A549 treated with Mapracorat at 1 μM for 4 hours (cell line): ENCODE measurements at places on chromosomes 3 and 15. TPM values are rescaled to one million over a fixed set of nuclear protein-coding genes. Genes with fewer than 3 reads are reported as not detected.

Gene GOLGA8B
- total RNA-seq, result 14.3 to 23.6 TPM (median 17.6 TPM) in 5 replicates

Gene SLC9C1
- total RNA-seq, result not detected in 5 replicates

Gene ENTPD3
- total RNA-seq, result 0.05 TPM in 1 of 5 replicates, not detected in the others

Gene CEP152
- total RNA-seq, result 3.2 to 4.7 TPM (median 3.4 TPM) in 5 replicates

Gene NRROS
- not detected in 5 replicates for total RNA-seq

Gene GP9
- not detected in 5 replicates for total RNA-seq

Gene LPP
- total RNA-seq, result 6.6 to 12.5 TPM (median 9.4 TPM) in 5 replicates

Gene DYNLT2B
- total RNA-seq, result 21.1 to 27.5 TPM (median 23.6 TPM) in 5 replicates

Gene UNC13C
- total RNA-seq, result not detected in 5 replicates

Gene TRIM42
- not detected in 5 replicates for total RNA-seq

Gene SLC12A8
- 0.98 to 1.3 TPM (median 1.2 TPM) in 5 replicates for total RNA-seq

Gene NR2E3
- total RNA-seq, result 0.08 to 0.31 TPM (median 0.25 TPM) in 5 replicates

Gene CDHR4
- 0.10 to 0.64 TPM (median 0.22 TPM) in 5 replicates for total RNA-seq

Gene XCR1
- not detected in 5 replicates for total RNA-seq

Gene SPINT1
- 0.59 to 1.2 TPM (median 0.91 TPM) in 5 replicates for total RNA-seq

Gene CX3CR1
- 0.04 TPM in 1 of 5 replicates, not detected in the others for total RNA-seq

Gene MCTP2
- not detected in 5 replicates for total RNA-seq

Gene ROPN1
- total RNA-seq, result not detected in 5 replicates

Gene GOLGA6L7
- total RNA-seq, result not detected in 5 replicates

Gene VGLL4
- 28.1 to 35.3 TPM (median 33.1 TPM) in 5 replicates for total RNA-seq

Gene TKT
- total RNA-seq, result 1,609 to 2,106 TPM (median 2,016 TPM) in 5 replicates

Gene SPRED1
- 6.3 to 9.1 TPM (median 7.6 TPM) in 5 replicates for total RNA-seq

Gene AP3B2
- total RNA-seq, result 0.39 to 1.9 TPM (median 1.0 TPM) in 5 replicates

Gene LRRIQ4
- total RNA-seq, result not detected in 5 replicates

Gene RAB6B
- total RNA-seq, result 1.7 to 2.4 TPM (median 2.3 TPM) in 5 replicates

Gene LAMB2
- 82.0 to 115 TPM (median 113 TPM) in 5 replicates for total RNA-seq

Gene RARB
- total RNA-seq, result 5.5 to 10.9 TPM (median 8.3 TPM) in 5 replicates

Gene ATP13A5
- total RNA-seq, result not detected in 5 replicates

Gene CELSR3
- 2.8 to 4.7 TPM (median 4.4 TPM) in 5 replicates for total RNA-seq

Gene GOLGA8G
- total RNA-seq, result not detected in 5 replicates

Gene HCLS1
- total RNA-seq, result 0.06 to 0.24 TPM (median 0.10 TPM) in 4 of 5 replicates, not detected in the other

Gene FAM174B
- 6.3 to 9.6 TPM (median 7.3 TPM) in 5 replicates for total RNA-seq

Gene NMNAT3
- 1.1 to 2.0 TPM (median 1.6 TPM) in 5 replicates for total RNA-seq

Gene ISG20
- 32.2 to 42.8 TPM (median 42.0 TPM) in 5 replicates for total RNA-seq

Gene PLSCR2
- not detected in 5 replicates for total RNA-seq
